Vagina (tissue), 2 donors: ENCODE measurements at places on chromosomes 3 and 15.

GRCh38 chr3:42300013-42300412 is 34.0 kb upstream of the CCK start:
- H3K4me3 ChIP-seq: no peak overlapping the region
- H3K4me1 ChIP-seq: no peaks in the 10 kb centered on the region
- DNase-seq: no peak
- no peaks in the 10 kb centered on the region for H3K27me3 ChIP-seq
- H3K27ac ChIP-seq: no peak overlapping the region
- no peaks in the 10 kb centered on the region for H3K36me3 ChIP-seq

- DNase-seq: no peak
- H3K4me1 ChIP-seq: no peaks in the 10 kb centered on the region
- no peaks in the 10 kb centered on the region for H3K27me3 ChIP-seq
- no peaks in the 10 kb centered on the region for H3K36me3 ChIP-seq
- H3K27ac ChIP-seq: no peak overlapping the region
Measured at GRCh38 chr3:107870096-107870495, 220.7 kb downstream of the CD47 start.

DNA sequence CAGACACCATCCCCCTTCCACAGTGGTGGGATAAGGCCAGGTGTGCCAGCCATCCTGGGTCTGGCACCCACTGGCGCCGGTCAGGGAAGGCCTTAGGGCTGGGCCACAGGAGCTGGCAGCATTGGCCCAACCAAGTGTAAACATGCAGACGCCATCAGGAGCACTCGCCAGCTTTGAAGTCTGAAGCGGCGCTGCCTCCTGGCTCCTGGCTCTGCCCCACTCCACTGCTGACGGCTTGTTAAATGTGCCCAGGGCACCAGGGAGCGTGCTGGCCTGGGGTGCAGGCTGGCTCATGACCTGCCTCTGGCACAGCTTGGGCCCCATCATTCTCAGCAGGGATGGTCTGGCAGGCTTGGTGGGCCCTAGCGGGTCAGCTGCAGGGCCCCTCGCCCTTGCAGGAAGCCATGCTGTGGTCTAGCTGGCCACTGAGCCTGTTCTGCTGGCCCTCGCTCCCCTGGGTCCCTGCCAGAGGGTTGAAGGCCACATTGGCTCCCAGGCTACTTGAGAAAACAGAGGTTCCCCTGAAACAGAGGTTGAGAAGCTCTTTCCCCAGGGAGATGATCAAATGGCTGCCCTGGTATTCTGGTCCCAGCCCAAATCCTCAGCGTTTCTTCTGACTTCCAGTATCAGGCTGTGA is 116.6 kb downstream of the DNAJB8 start:
- H3K27ac ChIP-seq: no peak overlapping the region
- DNase-seq: no peak
- H3K36me3 ChIP-seq: no peaks in the 10 kb centered on the region
- no peak overlapping the region for H3K4me3 ChIP-seq
- peaks cover 12% of the 10 kb centered on the region for H3K4me1 ChIP-seq

GRCh38 chr3:10968401-10968800 is 24.1 kb upstream of the SLC6A1 start:
- DNase-seq: no peak
- H3K4me3 ChIP-seq: no peak overlapping the region
- no peaks in the 10 kb centered on the region for H3K36me3 ChIP-seq
- H3K27me3 ChIP-seq: no peaks in the 10 kb centered on the region
- H3K27ac ChIP-seq: no peak overlapping the region
- no peaks in the 10 kb centered on the region for H3K4me1 ChIP-seq

GRCh38 chr3:59406943-59407342 is 357.1 kb upstream of the CFAP20DC start:
- H3K27ac ChIP-seq: no peak overlapping the region
- DNase-seq: no peak
- H3K4me1 ChIP-seq: no peaks in the 10 kb centered on the region
- H3K36me3 ChIP-seq: no peaks in the 10 kb centered on the region
- H3K4me3 ChIP-seq: no peak overlapping the region
- H3K27me3 ChIP-seq: no peaks in the 10 kb centered on the region

- H3K27ac ChIP-seq: peak overlapping the region; percentile 44
- peaks cover 49% of the 10 kb centered on the region for H3K4me1 ChIP-seq
Measured at GRCh38 chr15:93026380-93026817, 62.6 kb downstream of the RGMA start.

DNA sequence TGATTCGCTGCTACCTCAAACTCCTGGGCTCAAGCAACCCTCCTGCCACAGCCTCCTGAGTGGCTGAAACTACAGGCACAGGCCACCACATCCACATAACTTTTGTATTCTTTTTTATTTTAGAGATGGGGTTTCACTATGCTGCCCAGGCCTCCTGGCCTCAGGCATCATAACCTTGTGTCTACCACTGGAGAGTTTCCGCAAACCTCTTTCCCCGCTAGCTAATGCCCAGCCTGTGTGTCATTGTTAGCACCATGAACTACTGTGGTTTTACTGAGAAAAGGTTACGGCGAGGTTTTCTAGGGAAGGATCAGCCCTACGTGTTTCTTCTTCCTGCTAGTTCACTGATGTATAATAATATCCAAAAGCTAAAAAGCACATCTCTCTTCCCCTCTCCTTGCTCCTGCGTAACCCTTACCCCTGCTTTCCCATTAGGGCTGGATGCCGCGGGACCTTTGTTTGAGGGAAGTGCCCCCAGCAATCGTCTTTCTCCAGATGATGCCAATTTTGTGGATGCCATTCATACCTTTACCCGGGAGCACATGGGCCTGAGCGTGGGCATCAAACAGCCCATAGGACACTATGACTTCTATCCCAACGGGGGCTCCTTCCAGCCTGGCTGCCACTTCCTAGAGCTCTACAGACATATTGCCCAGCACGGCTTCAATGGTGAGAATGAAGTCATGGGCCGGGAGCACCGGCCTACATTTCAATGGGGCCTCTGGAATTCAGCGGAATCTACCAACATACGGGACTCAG is 113.7 kb downstream of the LIPC start:
- H3K4me1 ChIP-seq: peaks cover 7% of the 10 kb centered on the region
- no peak overlapping the region for H3K27ac ChIP-seq
- H3K36me3 ChIP-seq: no peaks in the 10 kb centered on the region
- no peaks in the 10 kb centered on the region for H3K27me3 ChIP-seq
- peak; percentile 56 for DNase-seq

DNA sequence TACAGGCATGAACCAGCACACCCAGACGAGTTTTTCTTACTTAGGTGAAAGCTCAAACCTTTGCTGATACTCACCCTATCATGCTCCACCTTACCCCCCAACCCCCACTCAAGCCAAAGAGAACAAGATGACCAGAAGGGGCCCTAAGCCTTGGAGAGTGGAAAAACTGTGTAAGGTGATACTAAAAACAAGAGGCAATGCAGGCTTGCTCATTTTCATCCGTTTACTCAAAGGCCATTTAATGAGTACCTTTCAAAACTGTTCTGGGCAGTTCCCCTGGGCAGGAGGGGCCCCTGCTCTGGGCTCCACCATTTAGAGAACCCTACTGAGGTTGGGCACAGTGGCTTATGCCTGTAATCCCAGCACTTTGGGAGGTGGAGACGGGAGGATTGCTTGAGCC is 6.7 kb downstream of the TYRO3 start:
- no peaks in the 10 kb centered on the region for H3K36me3 ChIP-seq
- H3K27me3 ChIP-seq: no peaks in the 10 kb centered on the region
- H3K4me1 ChIP-seq: peaks cover 5% of the 10 kb centered on the region
- no peak overlapping the region for H3K4me3 ChIP-seq

DNA sequence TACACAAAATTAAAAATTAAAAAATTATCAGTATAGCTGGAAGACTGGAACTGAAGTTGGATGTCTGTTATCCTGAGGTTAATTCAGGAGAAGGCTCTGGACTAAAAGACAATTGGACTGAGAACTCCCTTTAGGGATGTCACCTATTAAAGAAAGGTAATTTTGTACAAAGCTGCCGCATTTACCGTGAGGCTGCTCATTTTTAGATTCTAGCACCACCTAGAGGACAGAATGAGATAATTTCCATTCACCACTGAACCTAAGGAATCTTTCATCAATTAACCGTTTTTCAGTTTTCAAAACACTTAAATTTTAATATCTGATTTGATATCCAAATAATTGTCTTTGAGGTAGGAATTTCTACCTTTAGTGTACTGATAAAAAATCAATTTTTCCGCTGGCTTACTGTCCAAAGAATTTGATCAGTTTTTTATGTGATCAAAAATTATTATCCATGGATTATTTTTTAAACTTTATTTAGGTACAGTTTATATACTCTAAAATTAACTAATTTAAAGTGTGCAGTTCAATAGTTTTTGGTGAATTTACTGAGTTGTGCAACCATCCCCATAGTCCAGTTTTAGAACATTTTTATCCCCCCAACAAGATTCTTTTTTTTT is 106.7 kb upstream of the TNIK start:
- H3K27me3 ChIP-seq: no peaks in the 10 kb centered on the region
- DNase-seq: no peak
- H3K27ac ChIP-seq: no peak overlapping the region
- H3K4me3 ChIP-seq: no peak overlapping the region
- no peaks in the 10 kb centered on the region for H3K36me3 ChIP-seq
- H3K4me1 ChIP-seq: no peaks in the 10 kb centered on the region

DNA sequence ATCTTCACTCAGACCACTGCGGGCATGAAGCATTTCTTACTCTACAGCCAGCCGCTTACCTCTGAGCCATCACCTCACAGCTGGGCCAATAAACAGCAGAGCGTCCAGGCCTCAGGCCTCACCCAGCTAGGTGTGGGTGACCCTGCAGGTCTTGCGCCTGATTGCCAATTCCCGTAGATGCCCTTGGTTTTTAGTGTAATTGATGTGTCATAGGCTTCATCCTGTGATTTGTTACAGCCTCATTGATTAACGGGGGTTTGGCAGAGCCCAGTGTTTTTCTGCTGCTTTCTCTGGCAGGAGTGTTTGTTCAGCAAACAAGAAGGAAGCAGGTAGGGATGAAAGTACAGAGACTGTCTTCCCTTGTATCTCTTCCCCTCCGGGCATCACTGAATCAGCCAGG is 49.6 kb upstream of the BNIP2 start:
- no peaks in the 10 kb centered on the region for H3K4me1 ChIP-seq
- H3K36me3 ChIP-seq: no peaks in the 10 kb centered on the region
- DNase-seq: no peak
- no peaks in the 10 kb centered on the region for H3K27me3 ChIP-seq
- no peak overlapping the region for H3K27ac ChIP-seq
- no peak overlapping the region for H3K4me3 ChIP-seq

DNA sequence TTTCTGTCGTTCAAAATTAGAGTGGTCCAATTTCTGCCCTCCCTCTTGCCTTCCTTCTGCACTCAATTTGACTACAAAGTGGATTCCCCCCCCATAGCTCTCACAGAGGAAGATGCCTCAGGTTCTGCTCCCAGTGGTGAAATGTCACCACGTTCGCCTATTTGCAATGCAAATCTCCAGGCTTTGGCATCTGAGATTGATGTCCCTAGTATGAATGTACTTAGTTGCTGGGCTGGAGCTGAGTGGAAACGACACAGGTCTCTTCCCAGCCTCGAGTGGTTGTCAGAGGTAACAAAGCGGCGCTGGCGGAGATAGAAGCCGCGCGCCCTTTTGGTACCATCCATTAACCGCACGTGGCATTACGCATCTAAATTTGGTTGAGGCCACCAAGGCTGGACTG is 860.1 kb downstream of the MCTP2 start:
- H3K36me3 ChIP-seq: no peaks in the 10 kb centered on the region
- H3K27ac ChIP-seq: no peak overlapping the region
- no peak for DNase-seq
- H3K27me3 ChIP-seq: no peaks in the 10 kb centered on the region

DNA sequence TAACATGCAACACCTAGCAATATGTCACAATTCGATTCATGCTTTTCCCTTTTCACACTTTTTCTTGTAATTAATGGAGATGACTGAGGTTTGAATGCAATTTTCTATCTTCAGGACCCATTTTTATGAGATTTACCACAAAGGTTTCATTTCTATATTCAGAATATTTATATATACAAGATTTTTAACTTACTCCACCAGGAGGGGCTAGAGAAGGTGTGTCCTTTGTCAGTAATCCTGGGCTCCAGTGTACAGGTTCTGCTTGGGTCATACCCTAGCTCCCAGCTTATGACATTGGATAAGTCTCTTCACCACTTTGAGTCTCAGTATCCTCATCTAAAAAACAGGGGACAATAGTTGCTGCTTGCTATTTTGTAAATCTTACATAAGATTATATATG is 95.7 kb upstream of the SLC24A5 start:
- H3K4me3 ChIP-seq: no peak overlapping the region
- DNase-seq: no peak
- no peaks in the 10 kb centered on the region for H3K27me3 ChIP-seq

- H3K36me3 ChIP-seq: no peaks in the 10 kb centered on the region
- no peaks in the 10 kb centered on the region for H3K4me1 ChIP-seq
- no peak overlapping the region for H3K27ac ChIP-seq
- H3K4me3 ChIP-seq: no peak overlapping the region
Measured at GRCh38 chr3:181358562-181358961, 353.2 kb upstream of the SOX2 start.

DNA sequence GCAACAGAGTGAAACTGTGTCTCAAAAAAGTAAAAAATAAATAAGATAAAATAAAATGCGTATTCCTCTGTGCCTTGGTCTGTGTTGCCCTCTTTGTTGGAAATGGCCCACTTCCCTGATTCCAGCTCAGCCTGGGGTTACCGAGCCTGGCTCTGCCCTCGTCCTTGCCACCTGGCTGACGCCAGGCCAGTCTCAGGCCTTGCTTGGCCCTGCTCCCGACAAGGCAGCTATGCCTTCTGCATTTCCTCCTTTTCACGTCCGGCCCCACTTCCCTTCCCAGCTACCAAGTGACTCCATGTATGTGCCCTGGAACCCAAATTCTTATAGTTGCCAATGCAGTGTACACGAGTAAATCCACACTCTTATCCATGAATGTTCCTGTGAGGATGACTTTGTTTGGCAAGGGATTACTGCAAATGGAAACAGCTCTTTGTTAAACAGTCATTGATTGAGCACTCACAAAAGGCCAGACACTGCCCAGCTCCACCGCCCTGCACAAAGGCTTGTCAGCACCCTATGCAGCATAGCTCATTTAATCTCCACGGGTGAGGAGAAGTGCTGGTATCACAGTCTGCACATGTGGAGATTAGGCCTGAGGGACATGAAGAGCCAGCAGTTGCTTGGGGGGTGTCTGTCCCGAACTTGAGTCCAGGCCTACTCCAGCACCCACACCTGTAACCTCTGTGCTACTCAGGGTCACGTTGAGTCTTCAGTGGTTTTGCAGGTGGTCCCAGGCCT is 25.1 kb downstream of the SPSB4 start:
- peaks cover 16% of the 10 kb centered on the region for H3K4me1 ChIP-seq
- no peak overlapping the region for H3K27ac ChIP-seq
- DNase-seq: no peak
- H3K27me3 ChIP-seq: no peaks in the 10 kb centered on the region
- H3K36me3 ChIP-seq: no peaks in the 10 kb centered on the region
- no peak overlapping the region for H3K4me3 ChIP-seq

GRCh38 chr3:88259045-88259444 is 109.3 kb downstream of the C3orf38 start:
- DNase-seq: no peak
- H3K27me3 ChIP-seq: no peaks in the 10 kb centered on the region
- no peaks in the 10 kb centered on the region for H3K4me1 ChIP-seq
- no peak overlapping the region for H3K27ac ChIP-seq
- no peak overlapping the region for H3K4me3 ChIP-seq

- H3K4me3 ChIP-seq: no peak overlapping the region
- no peaks in the 10 kb centered on the region for H3K4me1 ChIP-seq
- no peak overlapping the region for H3K27ac ChIP-seq
Measured at GRCh38 chr15:31254431-31255175, 72.0 kb upstream of the KLF13 start.

- H3K4me1 ChIP-seq: peaks cover 30% of the 10 kb centered on the region
- no peaks in the 10 kb centered on the region for H3K36me3 ChIP-seq
- no peaks in the 10 kb centered on the region for H3K27me3 ChIP-seq
- H3K27ac ChIP-seq: peak overlapping the region; percentile 66
Measured at GRCh38 chr3:71684757-71685386, 40.3 kb downstream of the EIF4E3 start.
